IMR-90 (cell line): ENCODE measurements at places on chromosomes 4 and X. TPM values are rescaled to one million over a fixed set of nuclear protein-coding genes. Genes with fewer than 3 reads are reported as not detected.

Gene CXorf65
- not detected in 2 replicates for total RNA-seq

Gene RTL9
- 0.56 and 0.90 TPM in 2 replicates for total RNA-seq

Gene SCARB2
- total RNA-seq, result 89.7 and 102 TPM in 2 replicates

Gene GPR78
- under 0.01 TPM in 2 replicates for total RNA-seq

Gene GRK4
- 1.6 and 1.7 TPM in 2 replicates for total RNA-seq

Gene CDX4
- not detected in 2 replicates for total RNA-seq

Gene ENOPH1
- 36.0 and 51.7 TPM in 2 replicates for total RNA-seq

Gene GPR50
- total RNA-seq, result not detected in 2 replicates
